Effector CD8-positive, alpha-beta T cell (primary cell): ENCODE measurements at places on chromosomes 1 and 21.

- no peak for DNase-seq
Observed at GRCh38 chr1:87852410-87853161, 523.9 kb downstream of the LMO4 start.

DNA sequence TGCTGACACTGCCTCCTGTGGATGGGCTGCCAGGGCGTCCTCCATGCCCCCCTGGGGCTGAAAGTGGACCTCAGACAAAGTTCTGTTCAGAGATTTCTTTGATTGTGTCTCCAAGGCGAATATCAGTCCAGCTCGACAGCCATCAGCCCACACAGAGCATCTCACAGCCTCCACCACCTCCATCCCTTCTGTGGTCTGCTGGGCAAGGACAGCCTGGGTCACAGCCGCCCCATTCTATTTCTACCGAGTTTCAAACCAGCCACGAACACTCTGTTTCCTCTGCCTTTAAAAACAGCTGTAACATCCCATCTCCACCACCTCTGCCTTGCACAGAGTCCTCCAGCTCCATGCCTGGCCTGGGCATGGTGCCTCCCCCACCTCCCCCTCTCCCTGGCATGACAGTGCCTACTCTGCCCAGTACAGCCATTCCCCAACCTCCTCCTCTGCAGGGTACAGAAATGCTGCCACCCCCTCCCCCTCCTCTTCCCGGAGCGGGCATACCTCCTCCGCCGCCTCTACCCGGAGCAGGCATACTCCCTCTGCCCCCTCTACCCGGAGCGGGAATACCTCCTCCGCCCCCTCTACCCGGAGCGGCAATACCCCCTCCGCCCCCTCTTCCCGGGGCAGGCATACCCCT, 115.5 kb downstream of the FMN2 start:
- DNase-seq = no peak

GRCh38 chr21:35651196-35651595, 409.1 kb downstream of the SETD4 start:
- DNase-seq = no peak

DNA sequence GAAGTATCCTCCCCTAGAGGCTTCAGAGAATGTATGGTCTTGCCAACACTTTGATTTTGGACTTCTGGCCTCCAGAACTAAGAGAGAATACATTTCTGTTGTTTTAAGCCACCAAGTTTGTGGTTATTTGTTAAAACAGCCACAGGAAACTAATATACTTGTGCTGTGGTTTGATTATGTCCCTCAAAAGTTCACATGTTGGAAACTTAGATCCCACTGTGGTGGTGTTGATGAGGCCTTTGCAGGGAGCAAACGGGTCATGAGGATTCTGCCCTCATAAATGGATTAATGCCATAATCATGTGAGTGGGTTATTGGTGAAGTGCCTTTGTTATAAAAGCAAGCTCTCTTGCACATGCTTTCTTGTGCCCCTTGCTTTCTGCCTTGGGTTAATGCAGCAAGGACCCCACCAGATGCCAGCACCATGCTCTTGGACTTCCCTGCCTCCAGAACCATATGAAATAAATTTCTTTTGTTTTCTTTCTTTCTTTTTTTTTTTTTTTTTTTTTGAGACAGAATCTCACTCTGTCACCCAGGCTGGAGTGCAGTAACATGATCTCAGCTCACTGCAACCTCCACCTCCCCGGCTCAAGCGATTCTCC, 157.3 kb downstream of the CLIC6 start:
- DNase-seq = no peak

- no peak for DNase-seq
Observed at GRCh38 chr1:8752921-8753713, 64.3 kb downstream of the RERE start.
